Bone marrow (tissue), 2 donors: ENCODE measurements at places on chromosomes 12 and 14.

- DNase-seq = peak; percentile 11
Measured at GRCh38 chr12:8687846-8688601, 9.8 kb upstream of the RIMKLB start.

GRCh38 chr12:117091758-117092510 lies 7.3 kb downstream of the TESC start:
- DNase-seq = no peak

GRCh38 chr12:86660488-86661147 lies 404.4 kb upstream of the MGAT4C start:
- DNase-seq = no peak

DNA sequence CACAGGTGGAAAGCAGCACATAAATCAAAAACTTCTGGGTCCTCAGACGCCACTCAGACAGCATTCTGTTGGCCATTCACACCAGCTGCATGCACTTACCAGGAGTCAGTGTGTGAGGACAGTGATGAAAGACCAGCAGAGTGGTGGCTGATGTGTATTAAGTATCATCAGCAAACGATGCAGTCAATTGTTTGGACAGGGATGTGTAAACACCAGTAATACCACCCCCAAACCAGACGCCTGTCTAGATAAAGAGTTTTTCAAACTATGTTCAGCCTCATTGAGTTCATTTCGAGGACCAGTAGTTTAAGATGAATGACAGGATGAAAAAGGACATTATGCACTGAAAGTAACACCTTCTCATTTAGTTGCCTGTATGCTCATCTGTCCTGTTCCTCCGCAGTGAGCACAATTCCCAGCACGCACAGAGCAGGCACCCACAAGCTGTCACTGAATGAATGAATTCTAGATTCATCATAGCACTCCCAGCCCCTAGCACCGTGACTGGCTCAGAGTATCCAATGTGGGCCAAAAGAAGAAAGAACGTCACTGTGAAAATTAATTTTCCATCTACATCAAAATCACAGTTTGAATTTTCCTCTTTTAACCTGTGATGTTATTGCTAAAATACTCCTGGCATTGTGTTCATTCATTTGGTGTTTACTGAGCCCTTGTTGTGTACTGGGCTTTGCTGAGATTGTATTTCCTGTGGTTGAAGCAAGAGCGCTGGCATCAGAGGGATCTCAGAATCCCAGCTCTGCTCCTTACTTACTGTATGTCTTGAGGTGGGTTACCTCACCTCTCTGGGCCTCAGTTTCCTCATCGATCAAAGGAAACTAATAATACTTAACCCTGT lies 124.8 kb upstream of the NOS1 start:
- DNase-seq = no peak

DNA sequence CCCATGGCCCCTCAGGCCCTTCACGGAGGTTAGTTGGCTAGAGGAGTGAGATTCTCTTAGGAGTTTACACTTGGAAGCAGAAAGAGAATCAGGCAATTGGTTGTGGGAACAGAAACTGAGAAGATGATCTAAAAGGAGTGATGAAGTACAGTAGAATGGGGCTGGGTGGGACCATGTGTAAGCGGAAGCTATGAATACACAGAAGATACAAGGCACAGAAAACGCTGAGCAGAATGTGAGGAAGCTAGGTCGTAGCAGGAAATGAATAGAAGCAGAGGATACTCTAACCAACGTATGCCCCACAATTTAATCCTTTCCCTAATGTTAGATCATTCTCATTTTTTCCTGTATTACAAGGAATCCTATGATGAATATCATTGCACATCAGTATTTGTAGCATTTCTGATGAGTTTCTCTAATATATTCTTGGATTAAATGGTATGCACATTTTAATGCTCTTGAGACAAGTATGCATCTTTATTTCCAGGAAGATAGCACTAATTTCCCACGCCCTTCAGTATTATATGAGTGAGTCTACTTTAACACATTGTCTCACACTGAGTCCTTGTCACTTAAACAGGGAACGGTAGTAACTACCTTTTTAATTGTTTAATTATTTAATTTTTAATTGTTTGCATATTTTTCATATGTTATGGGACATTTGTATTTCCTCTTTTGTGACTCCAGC lies 273.2 kb downstream of the APAF1 start:
- DNase-seq = no peak

GRCh38 chr14:86777963-86778602 lies 1214.9 kb downstream of the GALC start:
- no peak for DNase-seq

DNA sequence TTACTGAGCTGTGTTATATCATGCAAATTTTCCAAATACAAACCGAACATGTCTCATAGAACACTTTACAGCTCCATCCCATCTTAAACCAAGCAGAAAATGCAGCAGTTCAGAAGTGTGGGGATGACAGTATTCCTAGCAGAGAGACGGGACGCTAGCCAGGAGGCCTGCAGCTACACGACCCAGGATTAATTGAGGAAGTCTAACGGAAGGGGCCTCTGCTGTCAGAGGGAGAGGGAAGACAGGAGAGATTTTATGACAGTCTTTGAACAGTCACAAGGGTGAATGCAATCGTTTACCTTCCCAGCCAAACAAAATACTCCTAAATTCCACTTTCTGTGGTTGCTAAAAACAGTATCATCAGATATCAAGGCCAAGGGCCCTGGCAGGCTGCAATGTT lies 261.9 kb downstream of the TMEM132D start:
- DNase-seq = no peak
